BJ (cell line): ENCODE measurements at places on chromosomes 6 and 20.

- no peak for DNase-seq
These were observed 338 bp downstream of the E2F3 start for GRCh38 chr6:20402092-20402341.

DNA sequence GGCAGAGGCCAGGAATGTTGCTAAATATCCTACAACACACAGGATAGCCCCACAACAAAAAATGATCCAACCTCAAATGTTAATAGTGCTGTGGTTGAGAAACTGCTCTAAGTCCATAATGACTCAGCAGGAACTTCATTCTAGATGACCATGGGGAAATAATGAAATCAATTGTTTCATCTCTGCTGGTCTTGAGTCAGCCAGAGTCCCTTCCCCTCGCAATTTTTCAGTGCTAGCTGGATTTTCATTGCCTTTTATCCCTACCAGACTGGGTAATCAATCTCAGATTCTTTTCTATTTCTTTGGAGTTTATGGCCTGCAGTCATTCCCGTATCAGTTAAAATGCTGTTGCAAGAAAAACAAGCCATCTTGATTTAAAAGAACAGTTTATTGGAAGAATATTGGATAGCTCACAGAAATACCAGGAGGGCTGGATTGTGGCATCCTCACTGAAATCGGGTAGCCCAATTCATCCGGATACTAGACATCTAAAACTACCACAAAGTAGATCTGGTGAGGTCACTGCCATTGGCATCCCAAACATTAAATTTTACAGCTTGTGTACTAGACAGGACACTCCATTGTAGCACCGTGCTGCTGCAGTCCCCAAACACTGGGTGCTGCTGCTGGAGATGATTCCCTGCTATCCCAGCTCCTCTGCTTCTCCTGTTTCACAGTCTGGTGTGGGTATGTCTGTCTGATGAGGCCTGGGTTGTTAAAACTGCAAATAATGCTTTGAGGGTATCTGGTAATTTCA is 30.3 kb upstream of the POPDC3 start:
- peak; percentile 50 for DNase-seq

GRCh38 chr6:30820193-30820592 is 64.1 kb upstream of the DDR1 start:
- DNase-seq = peak; percentile 67

DNA sequence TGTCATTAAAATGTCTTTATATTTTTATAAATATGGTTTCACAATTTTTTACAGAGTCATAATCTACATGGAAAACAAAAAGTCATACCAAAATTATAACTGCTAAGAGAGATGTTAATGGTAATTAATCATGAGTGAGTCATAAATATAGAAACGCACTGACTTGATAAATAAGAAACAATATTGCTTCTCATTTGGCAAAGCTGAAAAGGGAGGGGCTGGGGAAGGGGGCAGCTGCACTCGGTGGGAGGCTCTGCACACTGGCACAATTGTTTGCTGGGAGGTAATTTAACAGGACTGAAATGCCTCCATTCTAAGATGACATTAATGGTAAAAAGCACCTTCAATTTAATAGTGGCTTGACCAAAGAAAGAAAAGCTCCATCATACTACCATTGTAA is 133.3 kb upstream of the AGPAT4 start:
- no peak for DNase-seq

- DNase-seq = peak; percentile 32
These were observed 28.2 kb upstream of the PLAGL1 start for GRCh38 chr6:144036064-144036834.

GRCh38 chr20:43220612-43221011 is 30.9 kb upstream of the PTPRT start:
- DNase-seq = no peak

DNA sequence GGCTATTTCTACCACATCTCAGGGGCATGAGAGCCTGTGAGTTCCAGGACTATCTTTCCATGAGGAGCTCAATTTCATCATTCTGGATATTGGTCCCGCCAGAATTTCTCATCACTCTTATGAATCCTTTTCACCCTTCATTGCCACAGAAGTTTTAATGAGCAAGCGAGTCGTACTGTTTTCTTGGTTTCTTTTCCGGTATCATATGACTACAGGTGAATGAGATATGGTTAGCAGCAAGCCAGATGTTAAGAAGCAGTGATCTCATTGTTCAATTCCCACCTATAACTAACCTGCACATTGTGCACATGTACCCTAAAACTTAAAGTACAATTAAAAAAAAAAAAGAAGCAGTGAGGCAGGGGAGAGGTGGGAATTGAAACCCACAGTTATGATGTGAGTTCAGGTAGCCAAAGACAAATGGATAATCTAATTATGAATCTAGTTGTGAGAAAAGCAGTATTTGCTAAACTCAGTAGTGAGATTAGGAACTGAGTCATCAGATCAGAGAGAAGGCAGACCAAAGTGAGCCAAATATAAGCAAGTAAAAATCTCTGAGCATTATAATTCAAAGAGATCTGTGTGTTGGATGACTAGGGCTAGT is 78.0 kb upstream of the ELOVL5 start:
- DNase-seq = no peak

GRCh38 chr20:23584434-23585199 is 16.3 kb upstream of the CST9L start:
- DNase-seq = no peak

DNA sequence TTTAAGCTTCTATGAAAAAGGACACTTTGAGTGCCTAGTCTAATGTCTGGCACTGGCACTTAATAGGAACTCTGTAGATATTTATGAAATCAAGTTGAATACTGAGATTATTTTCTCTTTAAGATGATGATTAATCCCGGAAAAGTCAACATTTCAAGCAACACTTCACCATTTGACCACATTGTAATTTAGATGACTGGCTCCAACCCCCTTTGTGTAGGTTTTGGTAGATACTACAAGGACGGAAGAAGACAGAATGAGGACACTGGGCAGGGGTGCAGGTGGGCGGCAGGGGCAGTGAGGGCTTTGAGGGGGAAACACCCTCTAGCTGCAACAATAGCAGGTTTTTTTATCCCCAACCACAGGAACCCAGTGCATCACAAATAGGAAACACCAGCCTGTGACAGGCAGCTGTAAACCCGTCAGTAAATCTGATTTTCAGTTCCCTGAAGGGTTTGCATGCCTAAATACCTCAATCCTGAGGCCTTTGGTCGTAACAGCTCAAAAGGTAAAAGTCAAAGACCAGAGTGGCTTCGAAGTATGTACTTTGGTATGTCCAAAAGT is 4.6 kb downstream of the DTNBP1 start:
- DNase-seq = no peak

DNA sequence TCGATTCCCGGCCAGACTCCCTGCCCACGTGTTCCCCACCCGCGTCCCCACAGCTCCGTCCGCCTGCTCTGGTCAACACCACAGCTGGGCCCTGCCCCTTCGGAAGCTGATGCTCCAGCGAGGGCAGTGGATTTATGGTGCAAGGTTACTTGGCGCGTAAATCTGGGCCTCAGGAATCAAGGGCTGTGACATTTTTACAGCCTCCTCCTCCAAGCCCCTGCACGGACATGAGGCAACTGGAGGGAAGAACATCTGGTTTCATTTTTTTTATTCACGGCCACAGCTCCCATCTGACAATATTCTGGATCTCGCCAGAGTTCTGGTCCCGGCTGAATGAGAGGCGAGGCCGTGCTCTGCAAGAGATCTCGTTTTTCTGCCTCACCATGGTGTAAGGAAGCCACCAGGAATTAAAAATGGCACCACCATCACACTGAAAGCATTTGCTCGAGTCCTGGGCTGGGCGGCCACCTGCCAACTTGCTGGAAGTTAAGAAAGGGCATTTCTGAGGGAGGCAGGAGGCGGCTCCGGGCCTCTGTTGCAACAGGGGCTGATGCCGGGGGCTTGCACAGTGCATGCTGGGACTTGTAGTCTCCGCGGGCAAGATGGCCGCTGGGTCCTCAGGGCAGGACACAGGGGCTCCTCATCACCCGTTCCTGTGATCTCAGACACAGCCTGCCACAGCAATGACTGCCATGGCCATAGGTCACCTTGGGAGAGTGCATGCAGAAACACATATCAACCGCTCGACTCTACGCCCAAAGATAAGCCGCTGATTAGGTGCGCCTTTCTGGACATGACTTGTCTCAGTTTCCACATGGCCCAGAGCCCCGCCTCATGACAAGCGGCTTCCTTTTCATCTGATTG is 148.5 kb downstream of the LY86 start:
- peak; percentile 82 for DNase-seq
